LNCaP clone FGC (cell line): ENCODE measurements at places on chromosomes 7 and 10.

- DNase-seq = no peak
These were observed 77.9 kb downstream of the ZMIZ1 start for GRCh38 chr10:79146611-79147130.

DNA sequence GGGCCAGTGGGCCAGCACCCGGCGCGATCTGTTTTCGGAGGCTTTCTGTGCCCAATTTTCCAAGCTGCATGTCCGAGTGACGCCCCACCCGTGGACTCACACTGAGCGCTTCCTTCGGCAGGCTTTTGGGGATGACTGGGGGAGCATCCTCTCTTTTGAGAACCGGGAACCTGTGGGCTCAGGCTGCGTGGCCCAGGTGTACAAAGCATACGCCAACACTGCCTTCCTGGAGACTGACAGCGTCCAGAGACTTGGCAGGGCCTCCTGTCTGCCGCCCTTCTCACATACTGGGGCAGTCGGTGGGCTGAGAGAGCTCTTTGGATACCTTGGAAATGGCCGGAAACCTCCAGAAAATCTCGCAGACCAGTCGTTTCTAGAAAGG lies 1.0 kb downstream of the ADCK2 start:
- DNase-seq = no peak

- DNase-seq = no peak
These were observed 4.0 kb downstream of the ARHGAP22 start for GRCh38 chr10:48600645-48601505.

DNA sequence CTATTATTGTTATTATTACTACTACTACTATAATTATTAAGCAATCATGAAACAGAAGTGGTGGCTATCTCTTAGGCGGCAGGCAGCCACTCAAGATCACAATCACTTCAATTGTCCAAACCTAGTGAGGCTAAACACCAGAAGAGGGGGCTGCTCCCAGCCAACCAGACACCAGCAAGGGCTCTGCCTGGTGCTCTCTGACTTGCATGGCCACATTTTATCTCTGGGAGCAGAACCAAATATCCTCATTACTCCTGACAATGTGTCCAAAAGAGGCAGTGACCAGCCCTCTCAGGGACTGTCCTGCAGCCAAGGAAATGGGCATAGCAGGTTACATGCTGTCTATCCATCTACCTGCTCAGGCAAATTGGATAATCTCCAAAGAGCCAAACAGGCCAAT lies 187.4 kb upstream of the PDE1C start:
- DNase-seq = no peak

GRCh38 chr10:10722422-10722821 lies 295.2 kb upstream of the CELF2 start:
- no peak for DNase-seq
